CD4-positive, alpha-beta T cell (primary cell): ENCODE measurements at places on chromosomes 2 and 18. TPM values are rescaled to one million over a fixed set of nuclear protein-coding genes. Genes with fewer than 3 reads are reported as not detected.

DNA sequence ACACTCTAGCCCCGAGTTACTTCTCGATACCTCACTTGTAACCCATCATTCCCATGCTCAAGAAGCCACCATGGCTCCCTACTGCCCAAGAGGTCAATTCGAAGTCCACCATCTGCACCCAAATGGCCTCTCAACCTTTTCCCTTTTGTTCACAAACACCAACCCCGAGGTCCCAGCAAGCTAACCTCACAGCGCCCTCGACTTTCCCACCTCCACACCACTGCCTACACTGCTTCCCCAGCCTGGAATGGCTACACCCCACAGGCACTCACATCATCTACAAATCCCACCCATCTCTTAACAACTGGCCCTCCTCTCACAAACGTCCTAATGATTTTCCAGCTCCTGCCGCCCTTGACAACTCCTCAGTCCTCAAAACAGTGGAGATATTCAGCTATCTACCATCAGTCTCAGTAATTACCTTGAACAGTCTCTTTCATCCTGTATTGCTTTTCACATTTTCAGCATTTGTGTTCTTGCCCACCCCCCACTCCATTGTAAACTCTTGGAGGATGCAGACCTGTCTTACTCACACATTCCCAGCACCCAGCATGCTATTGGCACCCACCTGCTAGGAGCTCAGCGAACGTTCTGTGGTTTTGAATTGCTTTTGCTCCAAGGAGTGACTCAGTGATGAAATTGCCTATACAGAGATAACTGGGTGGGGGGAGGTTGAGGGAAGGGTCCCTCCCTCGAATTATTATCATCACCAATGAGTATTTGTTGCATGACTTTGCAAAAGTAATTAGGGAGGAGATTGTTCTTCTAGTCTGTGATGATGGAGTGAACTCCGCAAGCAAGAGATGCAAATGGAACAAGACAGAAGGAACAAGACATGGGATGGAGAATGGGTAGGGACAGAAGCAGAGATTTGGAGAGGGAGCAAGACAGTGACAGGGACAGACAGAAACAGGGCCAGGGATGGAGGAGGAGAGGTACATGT is 106.8 kb downstream of the CYP26B1 start:
- H3K4me1 ChIP-seq = no peaks in the 10 kb centered on the region
- H3K27me3 ChIP-seq = no peaks in the 10 kb centered on the region
- H3K4me3 ChIP-seq = no peak overlapping the region

UGT1A8 gene
- not detected for total RNA-seq

FHL2 gene
- 0.41 TPM for total RNA-seq

DNA sequence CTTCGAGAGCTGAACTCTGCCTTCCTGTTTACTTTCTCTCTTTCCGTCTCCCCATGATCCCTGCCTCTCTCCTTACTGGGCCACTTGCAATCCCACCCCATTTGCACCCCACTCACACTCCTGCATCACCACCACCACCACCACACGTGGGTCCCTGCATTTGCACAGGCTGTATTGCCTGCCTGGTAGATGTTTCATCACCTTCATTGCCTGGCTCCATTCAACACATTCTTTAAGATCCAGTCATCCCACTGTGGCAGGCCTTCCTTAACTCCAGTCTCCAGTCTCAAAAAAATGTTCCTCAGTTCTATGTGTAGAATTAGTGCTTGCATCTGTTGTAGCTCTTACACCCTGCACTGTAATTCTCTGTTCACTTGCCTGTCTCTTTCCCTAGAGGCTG is 13.9 kb downstream of the NOSTRIN start:
- no peaks in the 10 kb centered on the region for H3K4me1 ChIP-seq
- no peak overlapping the region for H3K27ac ChIP-seq
- no peaks in the 10 kb centered on the region for H3K27me3 ChIP-seq
- H3K4me3 ChIP-seq = no peak overlapping the region
- no peak for DNase-seq

DNA sequence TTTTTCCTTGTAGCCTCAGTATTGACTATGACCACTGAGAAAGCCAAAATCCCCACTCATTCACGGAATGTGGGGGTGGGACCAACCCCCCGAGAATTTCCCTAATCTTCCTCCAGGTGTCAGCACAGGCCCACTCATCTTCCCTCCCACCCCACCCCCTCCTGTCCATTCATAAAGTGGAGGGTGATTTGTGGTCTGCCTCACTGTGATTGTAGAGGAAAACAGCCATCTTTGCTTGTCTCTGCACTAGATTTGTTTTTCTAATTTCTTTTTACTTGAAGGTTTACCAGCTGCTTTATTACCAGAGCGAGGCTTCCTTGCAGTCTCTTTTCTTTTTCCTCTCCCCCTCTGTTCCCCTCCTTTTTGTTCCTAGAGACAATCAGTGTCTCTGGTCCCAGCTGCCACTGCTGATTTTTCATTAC is 171.8 kb downstream of the ICOS start:
- H3K4me3 ChIP-seq = peak overlapping the region; percentile 23
- no peaks in the 10 kb centered on the region for H3K27me3 ChIP-seq
- H3K36me3 ChIP-seq = no peaks in the 10 kb centered on the region
- DNase-seq = peak; percentile 27
- peaks cover 32% of the 10 kb centered on the region for H3K4me1 ChIP-seq
- no peak overlapping the region for H3K27ac ChIP-seq

GRCh38 chr2:48279344-48280090 is 250.4 kb upstream of the STON1 start:
- H3K27me3 ChIP-seq = no peaks in the 10 kb centered on the region
- no peak overlapping the region for H3K27ac ChIP-seq
- no peak overlapping the region for H3K4me3 ChIP-seq
- DNase-seq = no peak

DPY30 gene
- total RNA-seq = 13.1 TPM

DNA sequence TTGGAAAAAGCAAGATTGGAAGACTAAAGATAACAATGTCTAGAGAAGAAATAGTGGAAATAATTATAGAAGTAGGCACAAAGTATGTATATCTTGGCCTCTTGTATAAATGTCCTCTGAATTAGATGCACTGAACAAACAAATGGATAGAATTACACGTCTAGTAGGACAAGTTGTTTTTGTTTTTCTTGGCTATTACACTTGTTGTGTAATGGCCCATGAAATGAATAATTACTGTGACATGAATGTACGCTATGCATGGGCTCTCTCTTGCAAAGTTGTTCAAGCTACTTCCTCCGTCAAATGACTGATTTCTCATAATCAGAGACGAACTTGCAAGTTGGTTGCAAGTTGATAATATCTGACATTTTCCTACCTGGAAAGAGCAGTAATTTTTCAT is 126.2 kb downstream of the PDE1A start:
- no peaks in the 10 kb centered on the region for H3K27me3 ChIP-seq
- H3K4me3 ChIP-seq = no peak overlapping the region
- H3K27ac ChIP-seq = no peak overlapping the region
- no peaks in the 10 kb centered on the region for H3K36me3 ChIP-seq

DNA sequence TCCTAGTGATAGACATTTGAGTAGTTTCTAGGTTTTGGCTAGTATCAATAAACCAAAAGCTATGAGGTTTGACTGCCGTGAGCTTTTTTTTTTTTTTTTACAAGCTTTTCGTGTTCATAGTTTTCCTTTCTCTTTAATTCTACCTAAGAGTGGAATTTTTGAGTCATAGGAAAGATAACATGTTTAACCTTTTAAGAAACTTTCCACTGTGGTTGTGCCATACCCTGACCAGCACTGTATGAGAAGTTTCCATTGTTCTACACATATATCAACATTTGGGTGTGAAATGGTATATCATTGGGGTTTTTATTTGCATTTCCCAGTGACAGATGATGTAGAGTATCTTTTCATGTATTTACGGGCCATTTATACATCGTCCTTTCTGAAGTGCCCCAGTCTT is 31.7 kb downstream of the UBE2F start:
- H3K27me3 ChIP-seq = no peaks in the 10 kb centered on the region
- H3K27ac ChIP-seq = peak overlapping the region; percentile 0
- H3K36me3 ChIP-seq = peaks cover 6% of the 10 kb centered on the region

DNA sequence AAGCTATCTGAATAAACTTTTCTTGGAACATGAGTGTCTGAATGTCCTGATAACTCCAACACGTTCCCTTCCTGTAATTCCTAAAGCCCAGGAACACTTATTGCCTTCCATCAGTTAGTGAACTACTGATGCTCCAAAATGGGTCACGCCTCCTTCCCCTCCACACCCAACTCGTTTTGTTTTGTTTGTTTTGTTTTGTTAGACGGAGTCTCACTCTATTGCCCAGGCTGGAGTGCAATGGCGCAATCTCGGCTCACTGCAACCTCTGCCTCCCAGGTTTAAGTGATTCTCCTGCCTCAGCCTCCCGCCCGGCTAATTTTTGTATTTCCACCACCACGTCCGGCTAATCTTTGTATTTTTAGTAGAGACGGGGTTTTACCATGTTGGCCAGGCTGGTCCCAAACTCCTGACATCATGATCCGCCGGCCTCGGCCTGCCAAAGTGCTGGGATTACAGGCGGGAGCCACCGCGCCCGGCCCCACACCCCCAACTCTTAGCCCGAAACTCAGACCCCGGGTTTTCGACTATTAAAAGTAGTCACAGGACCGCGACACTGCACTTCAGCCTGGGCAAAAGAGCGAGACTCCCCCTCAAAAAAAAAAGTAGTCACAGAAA is 774 bp downstream of the IER3IP1 start:
- no peak for DNase-seq
- H3K4me3 ChIP-seq = peak overlapping the region; percentile 98
- no peak overlapping the region for H3K27ac ChIP-seq
- no peaks in the 10 kb centered on the region for H3K36me3 ChIP-seq

ALPI gene
- not detected for total RNA-seq

- H3K4me3 ChIP-seq = no peak overlapping the region
- H3K36me3 ChIP-seq = no peaks in the 10 kb centered on the region
These were observed 25.1 kb upstream of the PLB1 start for GRCh38 chr2:28470759-28471158.

GRCh38 chr18:56851774-56852173 is 200.6 kb downstream of the WDR7 start:
- DNase-seq = no peak
- no peak overlapping the region for H3K27ac ChIP-seq
- no peaks in the 10 kb centered on the region for H3K36me3 ChIP-seq
- no peak overlapping the region for H3K4me3 ChIP-seq
- H3K4me1 ChIP-seq = no peaks in the 10 kb centered on the region

GRCh38 chr2:39494784-39495251 is 57.7 kb upstream of the MAP4K3 start:
- no peaks in the 10 kb centered on the region for H3K36me3 ChIP-seq
- H3K4me3 ChIP-seq = no peak overlapping the region
- H3K4me1 ChIP-seq = no peaks in the 10 kb centered on the region
- H3K27ac ChIP-seq = no peak overlapping the region

BCL2L11 gene
- total RNA-seq = 50.1 TPM

- H3K4me3 ChIP-seq = no peak overlapping the region
- no peaks in the 10 kb centered on the region for H3K27me3 ChIP-seq
- no peaks in the 10 kb centered on the region for H3K36me3 ChIP-seq
These were observed 59.9 kb downstream of the MYOM1 start for GRCh38 chr18:3159830-3160229.
